ENCODE measurements at places on chromosomes 2 and 18.

- peak; percentile 78 for DNase-seq
Observed at GRCh38 chr18:3623769-3624545, 174.0 kb downstream of the TGIF1 start.

GRCh38 chr2:24816884-24817283 is 23.7 kb downstream of the CENPO start:
- DNase-seq = peak; percentile 30

GRCh38 chr18:48790869-48791635 is 159.7 kb downstream of the SMAD7 start:
- no peak for DNase-seq

DNA sequence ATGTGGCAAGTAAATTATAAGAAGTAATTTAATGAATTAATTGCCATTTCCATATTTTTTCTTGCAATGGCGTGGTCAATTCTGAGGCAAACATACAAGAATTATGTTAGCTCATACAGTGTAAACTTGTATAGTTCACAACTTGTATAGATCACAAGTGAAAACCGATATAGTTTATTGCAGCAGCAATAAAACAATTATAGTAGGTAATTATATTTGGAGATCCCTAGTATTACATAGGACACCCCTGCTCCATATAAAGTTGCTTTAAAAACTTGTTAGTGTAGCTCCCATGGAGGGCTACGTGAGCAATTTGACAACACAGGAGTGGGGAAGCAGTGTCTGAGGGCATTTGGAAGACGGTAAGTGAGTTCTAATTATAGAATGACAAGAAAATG is 288.2 kb downstream of the SOCS6 start:
- no peak for DNase-seq

DNA sequence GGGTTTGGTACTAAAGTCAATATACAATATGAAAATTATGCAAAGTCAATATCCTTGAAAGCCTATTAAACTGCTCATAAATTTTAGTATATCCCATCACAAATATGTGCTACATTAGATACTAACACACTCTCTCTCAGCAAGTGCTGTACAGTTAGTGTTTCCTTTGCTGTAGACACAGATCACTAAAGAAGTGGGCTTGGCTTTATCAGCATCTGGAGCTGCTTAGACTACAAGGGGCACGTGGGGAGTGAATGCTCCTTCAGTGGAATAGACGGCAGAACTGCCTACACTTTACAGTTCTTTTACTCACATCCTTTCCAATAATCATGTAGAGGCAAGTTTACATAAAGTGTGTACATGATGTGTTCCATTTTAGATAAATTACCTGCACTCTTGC is 26.0 kb upstream of the EFEMP1 start:
- no peak for DNase-seq

GRCh38 chr2:73292906-73293533 is 328 bp downstream of the EGR4 start:
- DNase-seq = no peak

DNA sequence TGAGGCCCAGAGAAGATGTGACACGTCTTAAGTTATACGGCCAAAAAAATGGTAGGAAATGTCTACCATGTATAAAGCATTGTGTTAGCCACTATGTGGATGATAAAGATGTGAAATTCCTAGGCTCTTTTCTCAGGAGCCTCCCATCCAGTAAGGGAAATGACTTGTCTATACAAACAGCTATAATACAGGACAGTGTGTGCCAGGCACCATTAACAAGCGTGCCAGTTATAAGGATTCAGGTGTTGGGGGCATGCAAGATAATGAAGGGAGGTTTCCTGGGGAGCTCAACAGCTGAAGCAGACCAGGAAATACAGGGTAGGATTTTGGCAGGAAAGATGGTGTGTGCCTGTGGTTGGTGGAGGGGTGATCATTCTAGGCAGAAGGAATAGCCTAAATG is 37.6 kb downstream of the ALPK2 start:
- DNase-seq = no peak

- no peak for DNase-seq
Observed at GRCh38 chr18:39172695-39173421, 1607.3 kb upstream of the CELF4 start.

DNA sequence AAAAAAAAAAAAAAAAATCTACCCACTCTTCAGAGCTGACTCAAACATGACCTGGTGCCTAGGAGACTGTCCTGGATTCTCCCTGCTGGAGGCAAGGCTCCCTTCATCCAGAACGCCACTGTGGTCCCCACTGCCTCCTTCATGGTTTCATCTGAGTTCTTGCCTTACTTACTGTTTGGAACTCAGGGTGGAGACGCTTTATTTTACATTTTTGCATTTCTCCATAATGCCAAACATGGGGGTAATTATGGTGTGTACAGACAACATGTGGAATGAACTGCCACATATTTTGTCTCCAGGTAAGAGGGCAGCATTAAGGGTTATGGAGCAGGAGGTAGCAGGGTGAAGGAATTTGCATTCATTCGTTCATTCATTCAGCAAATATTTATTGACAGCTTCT is 154.0 kb upstream of the MSH6 start:
- DNase-seq = no peak

- DNase-seq = no peak
Observed at GRCh38 chr2:189236066-189236465, 56.5 kb upstream of the COL5A2 start.

GRCh38 chr18:596288-596881 is 403 bp upstream of the CLUL1 start:
- DNase-seq = no peak

DNA sequence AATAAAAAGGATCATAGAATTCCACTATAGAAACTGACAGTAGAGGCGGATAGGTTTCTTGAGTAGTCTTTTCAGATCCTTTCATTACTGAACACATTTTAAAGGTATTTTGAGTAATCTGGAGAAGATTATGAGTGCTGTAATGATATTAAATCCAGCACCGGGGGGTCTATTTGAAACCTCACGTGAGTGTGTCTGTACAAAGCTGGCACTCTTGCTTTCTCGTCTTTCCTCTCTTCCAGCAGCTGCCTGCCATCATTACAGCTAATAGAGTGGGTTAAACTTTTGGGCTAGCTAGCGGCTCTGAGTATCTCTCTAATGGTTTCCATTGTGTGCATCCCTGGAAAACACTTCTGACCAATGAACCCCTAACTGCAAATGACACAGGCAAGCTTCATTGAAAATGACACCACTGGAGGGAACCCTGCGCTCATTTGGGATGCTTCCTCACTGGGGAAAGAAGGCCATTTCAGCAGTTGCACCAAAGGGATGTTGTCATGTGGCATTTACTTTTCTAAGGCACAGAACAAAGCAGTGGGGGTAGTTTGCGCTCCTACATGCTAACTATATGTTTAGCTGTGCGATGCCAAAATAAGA is 101.0 kb downstream of the HRH4 start:
- DNase-seq = no peak

- DNase-seq = no peak
Observed at GRCh38 chr2:44652701-44653100, 288.8 kb upstream of the SIX3 start.

DNA sequence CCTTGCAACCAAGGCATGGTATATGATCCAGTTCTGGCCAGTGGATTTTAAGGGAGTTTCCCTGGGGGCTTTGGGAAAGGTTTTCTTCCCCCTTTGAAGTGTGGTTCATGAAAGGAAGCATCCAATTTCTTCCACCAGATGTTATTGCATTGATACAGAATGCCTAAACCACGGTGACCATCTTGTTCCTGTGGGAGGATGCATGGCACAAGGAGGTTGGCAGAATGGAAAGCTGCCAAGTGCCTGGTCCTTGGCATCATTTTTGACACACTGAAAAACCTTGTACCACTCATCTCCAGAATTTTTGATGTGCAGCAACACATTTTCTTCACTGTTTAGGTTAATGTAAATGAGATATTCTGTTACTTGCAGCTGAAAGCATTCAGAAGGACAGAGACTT is 55.2 kb upstream of the CXCR4 start:
- no peak for DNase-seq

DNA sequence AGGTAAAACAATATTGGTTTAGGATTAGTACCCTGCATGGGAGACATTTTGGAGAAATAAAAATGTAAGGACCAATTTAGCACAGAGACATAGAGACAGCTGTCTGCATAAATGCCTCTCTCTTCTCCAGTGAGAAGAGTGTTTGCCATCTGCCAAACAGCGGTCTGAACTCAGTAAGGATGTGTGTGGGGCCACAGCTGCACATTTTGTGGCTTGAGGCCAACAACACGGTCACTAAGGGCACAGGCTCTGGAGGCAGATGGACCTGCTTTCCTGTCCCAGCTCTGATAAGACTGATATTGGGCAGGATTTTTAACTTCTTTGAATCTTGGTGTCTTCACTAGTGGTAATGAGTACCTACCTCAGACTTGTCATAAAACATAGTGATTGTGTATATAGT is 10.2 kb downstream of the ZBTB14 start:
- no peak for DNase-seq

DNA sequence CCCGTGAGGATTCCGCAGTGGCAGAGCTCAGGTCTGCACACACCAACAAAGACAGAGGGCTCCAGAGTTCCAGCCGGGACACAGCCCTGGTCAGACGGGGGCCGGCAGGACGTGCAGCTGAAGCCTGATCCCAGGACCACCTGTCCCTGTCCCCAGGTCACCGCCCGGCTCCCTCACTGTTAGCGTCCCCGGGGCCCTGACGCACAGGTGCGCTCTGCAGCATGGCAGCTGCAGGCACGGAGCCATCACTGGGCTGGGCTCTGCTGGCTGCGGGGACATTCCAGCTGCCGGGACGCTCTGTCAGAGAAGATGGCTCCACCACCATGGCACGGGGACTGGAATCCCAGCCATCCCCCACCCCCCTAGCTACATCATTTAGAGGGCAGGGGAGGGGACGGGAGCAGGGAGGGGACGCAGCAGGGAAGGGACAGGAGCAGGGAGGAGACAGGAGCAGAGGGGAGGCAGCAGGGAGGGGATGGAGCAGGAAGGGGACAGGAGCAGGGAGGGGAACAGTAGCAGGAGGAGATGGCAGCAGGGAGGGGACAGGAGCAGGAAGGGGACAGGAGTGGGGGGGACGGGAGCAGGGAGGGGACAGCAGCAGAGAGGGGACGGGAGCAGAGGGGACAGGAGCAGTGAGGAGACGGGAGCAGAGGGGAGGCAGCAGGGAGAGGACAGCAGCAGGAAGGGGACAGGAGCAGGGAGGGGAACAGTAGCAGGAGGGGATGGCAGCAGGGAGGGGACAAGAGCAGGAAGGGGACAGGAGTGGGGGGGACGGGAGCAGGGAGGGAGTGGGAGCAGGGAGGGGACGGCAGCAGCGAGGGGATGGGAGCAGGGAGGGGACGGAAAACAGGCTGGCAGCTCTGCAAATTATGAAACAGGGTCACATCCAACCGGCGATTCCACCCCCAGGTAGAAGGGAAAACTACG is 39.8 kb downstream of the SLC66A2 start:
- no peak for DNase-seq

- DNase-seq = no peak
Observed at GRCh38 chr2:154664248-154664647, 34.2 kb upstream of the KCNJ3 start.

- DNase-seq = no peak
Observed at GRCh38 chr18:32598144-32598543, 127.5 kb upstream of the GAREM1 start.

- no peak for DNase-seq
Observed at GRCh38 chr18:54023471-54023870, 201.0 kb downstream of the MBD2 start.
